Gastroesophageal sphincter (tissue), 4 donors: ENCODE measurements at places on chromosomes 12 and 14.
A peak's percentile ranks its signal among the peaks of the same experiment; 100 is the strongest.

DNA sequence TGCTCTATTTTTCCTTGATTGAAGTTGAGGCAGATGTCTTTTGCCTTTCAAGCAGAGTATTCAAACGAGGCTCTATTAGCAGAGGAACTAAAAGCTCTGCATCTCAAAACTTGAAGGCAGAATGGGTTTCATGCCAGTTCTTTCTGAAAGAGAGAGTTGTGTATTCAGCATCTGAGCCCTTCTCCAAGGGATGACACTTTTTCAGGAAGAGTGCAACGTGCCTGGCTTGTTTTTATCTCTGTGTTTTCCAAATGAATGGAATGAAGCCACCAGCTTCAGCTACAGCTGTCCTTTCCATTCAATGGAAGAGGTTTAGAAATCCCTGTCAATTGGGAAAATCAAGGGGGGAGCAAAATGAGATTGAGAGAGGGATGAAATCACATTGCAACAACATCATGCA is 14.6 kb downstream of the BEST3 start:
- no peak for ATAC-seq

GRCh38 chr14:24308342-24309124 is 756 bp upstream of the CIDEB start:
- ATAC-seq: no peak

DNA sequence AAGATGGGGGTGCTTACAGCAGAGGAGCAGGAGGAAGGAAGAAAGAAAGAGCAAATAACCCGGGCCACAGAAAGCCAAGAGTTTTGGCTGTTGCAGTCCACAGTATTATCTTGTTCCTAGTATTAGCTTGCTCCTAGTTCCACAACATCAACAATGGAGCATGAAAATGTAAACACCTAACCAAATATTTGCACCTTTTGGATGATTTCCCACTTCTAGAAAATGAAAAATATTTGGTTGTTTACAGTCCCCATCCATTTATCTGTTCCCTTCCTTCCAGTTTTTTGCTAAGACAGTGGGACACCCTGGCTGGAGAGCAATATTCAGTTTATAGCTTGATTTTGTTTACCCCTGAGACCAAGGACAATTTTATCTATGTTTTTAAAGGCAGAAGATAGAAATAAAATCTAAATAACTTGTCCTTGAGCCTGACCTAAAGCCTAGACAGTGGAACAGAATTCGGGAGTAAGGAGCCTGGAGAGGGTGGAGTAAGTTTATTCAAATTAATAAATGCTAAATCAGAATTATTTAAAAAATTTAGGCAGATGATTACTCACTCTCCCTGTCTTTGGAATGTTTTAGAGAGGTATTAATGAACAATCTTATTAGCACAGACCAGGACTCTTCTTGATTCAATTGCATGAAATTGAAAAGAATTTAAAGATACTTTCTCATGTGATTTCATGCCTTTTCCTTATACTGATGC is 51.6 kb downstream of the RESF1 start:
- ATAC-seq: no peak

DNA sequence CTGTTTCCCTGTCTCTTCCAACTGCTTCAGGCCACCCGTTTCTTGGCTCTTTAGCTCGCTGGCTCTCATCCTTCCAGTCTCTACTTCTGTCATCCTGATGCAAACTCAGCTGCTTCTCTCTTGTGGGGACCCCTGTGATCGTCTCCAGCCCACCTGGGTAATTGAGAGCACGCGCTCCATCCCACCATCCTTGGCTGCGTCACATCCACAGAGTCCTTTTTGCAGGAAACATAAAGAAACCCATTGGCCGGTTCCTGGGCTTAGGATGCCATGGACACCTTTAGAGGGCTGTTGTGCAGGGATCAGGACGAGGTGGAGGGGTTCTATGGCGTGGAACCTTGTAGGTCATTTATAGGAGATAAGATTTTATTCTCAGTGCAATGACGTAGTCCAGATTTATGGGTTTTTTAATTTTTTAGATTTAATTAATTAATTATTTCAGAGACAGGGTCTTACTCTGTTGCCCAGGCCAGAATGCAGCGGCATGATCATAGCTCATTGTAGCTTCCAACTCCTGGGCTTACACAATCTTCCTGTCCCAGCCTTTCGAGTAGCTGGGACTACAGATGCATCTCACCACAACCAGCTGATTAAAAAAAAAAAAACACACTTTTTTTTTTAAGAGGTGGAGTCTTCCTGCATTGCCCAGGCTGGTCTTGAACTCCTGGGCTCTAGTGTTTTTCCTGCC is 82.6 kb downstream of the CCDC92 start:
- ATAC-seq: no peak

DNA sequence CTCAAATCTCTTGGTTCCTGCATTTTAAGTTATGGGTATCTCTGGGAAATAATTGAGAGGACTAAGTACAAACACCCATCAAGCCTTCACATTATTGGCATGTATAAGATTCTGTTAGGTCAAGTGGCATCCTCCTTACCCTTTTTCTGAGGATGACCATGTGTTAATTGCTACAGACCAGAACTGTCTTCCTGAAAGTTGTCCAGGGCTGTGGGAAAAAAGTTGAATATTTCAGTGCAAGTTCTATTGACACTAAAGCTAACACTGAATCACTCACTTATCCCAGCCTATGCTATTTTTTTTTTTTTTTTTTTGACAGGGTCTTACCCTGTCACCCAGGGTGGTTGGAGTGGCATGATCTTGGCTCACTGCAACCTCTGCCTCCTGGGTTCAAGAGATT is 130.1 kb upstream of the HIF1A start:
- no peak for ATAC-seq

DNA sequence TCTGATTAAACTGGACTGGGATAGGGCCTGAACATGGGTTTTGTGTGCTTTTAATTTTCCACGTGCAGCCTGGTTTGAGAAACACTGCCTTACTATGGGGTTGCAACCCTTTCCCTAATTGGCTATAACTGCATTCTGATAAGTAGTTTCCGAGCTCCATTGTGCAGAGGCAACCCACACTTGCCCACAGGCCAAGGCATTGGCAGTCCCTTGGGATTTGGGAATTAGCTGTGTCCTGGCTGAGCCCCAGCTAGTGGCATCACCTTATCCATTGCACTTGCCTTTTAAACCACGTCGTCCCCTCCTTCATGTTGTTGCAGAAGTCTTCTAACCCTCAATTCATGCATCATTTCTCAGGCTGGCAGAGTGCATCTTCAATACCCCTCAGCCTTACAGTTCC is 10.2 kb downstream of the VCPKMT start:
- ATAC-seq: no peak

- ATAC-seq: no peak
Measured at GRCh38 chr14:54785136-54785777, 117.4 kb downstream of the GCH1 start.

DNA sequence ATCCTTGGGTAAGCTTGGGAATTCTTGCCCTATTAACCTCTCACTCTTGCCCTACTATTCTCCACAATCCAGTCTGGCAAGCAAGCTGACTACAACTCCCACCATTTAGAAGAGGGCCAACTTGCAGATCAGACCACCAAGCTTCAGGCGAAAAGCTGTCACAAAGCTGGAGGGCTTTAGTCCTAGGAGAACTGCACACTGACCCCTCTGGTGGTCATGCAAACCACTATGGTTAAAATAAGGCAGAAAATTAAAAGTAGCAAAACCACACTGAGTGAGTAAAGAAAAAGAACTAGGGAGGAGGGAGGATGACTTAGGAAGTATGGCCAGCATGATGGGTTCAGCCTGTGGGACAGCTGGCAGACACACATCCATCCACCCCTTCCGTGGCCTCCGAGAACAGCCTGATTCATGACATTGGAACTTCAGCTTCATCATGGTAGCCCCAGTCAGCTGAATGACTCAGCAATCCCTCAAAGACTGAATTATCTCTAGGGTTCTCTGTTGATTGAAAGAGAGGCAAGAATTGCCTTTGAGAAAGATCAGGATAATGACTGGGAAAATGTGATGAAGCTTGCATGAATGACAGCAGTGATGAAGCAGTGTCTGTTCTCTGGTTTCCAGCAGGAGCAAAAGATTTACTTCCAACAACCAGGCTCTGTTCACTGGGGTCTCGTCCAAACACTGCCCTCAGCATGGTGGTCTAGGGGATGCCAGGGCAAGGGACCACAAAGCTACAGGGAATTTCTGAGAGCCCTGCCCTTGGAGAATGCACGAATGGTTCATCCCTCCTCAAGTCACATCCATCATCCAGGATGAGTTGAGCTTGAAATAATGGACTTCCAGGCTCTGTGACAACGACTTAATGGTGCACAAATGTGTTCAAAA is 24.4 kb downstream of the PITPNM2 start:
- ATAC-seq: peak; percentile 87

GRCh38 chr14:90440021-90440451 is 43.2 kb downstream of the CALM1 start:
- no peak for ATAC-seq

GRCh38 chr12:130053651-130054069 is 108.6 kb upstream of the FZD10 start:
- no peak for ATAC-seq

DNA sequence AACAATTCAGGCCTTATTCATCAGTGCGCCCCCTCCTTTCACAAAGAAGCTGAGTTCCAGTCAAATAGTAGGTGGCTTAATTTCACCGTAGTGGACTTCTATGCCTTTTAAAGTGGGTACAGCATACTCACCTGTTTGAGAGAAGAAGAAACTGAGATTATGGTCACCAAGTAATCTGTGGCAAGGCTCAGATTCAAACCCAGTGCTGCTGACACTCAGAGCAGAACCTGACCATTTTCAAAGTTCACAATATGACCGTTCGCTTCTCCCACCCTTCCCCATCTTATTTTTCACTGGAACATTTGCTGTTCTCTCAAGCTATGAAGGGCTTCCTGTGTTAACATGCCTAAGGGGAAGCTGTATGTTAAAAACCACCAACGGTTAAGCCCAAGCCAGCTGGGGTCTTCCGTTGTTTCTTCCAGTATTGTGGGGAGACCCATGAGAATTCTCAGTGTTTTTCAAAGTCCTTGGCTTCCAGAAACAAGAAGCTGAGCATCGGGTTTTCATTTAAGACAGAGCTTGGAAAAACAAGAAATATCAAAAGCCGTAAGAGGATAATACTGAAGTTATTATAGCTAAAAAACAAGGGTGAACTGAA is 6.1 kb upstream of the PSMA6 start:
- no peak for ATAC-seq

- ATAC-seq: no peak
Measured at GRCh38 chr14:55131370-55132137, 2.5 kb downstream of the LGALS3 start.

GRCh38 chr14:41313196-41313595 is 293.5 kb upstream of the LRFN5 start:
- no peak for ATAC-seq

- no peak for ATAC-seq
Measured at GRCh38 chr14:91146661-91147060, 32.8 kb downstream of the DGLUCY start.

- ATAC-seq: no peak
Measured at GRCh38 chr12:89762498-89763170, 54.0 kb upstream of the ATP2B1 start.

DNA sequence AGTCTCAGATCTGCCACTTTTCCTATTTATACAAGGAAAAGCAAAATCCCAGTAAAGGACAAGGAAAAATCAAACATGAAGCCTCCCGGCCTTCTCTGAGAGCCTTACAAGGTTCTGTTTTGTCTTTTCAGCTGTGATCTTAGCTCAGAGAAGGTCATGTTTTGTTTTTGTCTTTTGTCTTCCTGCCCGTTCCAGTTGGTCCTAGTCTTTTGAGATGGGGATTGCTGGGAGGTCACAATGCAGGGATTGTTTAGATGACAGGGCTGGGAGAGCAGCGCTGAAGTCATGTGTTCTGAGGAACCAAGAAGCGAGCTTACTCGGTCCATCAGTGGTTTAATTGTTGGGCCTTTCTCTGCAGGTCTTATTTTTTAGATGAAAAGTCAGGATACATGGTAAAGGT is 6.0 kb downstream of the PLEKHH1 start:
- ATAC-seq: no peak

- no peak for ATAC-seq
Measured at GRCh38 chr12:25728056-25728595, 175.0 kb upstream of the LMNTD1 start.

GRCh38 chr12:116127859-116128258 is 149.6 kb downstream of the MED13L start:
- ATAC-seq: no peak

DNA sequence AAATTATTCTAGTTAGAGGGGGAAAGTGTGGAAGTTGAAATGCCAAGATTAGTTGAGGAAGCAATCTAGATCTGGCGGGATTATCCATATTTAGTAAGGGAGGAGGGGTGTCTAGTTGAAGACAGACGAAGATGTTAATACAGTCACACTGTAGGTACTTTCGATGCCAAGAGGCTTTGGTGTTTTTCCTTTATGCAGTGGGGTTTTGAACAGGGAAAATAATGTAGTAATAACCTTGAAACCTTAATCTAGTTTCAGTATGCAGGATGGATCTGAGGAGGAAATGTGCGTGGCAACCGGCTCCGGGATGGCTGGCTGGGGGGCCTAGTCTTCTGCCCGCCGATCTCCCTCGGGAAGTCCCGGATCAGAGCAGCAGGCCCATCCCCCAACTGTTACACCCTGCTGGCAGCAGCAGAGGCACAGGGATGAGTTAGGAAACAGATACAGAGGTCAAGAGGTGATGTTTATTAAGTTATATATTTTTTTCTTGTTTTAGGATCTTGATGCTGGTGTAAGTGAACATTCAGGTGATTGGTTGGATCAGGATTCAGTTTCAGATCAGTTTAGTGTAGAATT is 27.4 kb downstream of the MDM2 start:
- no peak for ATAC-seq

- no peak for ATAC-seq
Measured at GRCh38 chr14:85564841-85565527, 35.0 kb downstream of the FLRT2 start.

DNA sequence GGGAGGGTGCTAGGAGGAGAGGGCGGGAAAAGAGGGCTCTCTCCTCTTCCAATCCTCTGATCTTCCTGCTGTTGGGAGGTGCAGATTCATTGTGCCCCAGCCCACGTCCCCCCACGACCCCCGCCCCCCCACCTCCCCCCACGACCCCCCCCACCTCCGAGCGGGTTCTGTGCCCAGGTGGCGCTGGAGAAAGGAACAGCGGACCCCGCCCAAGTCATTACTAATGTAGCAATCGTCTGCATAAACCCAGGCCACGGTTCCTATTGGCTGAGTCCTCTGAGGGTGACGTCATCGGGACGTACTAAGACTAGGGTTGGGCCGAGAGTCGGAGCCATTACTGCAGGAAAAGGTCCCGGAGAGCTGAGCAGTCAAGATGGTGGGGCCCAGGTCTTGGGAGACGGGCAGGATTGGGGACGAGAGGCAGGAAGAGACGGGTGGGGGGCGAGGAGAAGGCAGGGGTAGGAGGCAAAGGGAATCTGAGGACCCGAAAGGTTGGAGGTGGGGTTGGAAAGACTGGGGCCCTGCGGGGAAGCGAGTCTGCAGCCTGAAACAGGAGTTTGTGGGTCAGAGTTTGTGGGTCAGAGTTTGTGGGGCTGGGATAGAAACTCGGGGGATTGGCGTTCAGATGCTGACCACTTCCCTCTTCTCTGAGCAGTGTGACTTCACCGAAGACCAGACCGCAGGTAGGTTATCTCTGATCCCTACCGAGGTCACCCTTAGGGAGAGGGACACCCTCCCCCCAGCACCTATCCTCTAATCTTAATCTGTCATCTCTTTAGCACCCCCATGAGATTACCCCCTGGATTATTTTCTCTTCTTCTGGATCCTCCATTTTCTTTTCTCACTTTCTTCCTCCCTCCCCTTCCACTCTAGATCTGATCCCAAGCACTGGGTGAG is at the start of gene MYL6:
MYL6 (plus strand) TSS at position 331 of the 897 bp plus-strand sequence; CDS start at position 374, 43 bp downstream.
- ATAC-seq: peak; percentile 92

- no peak for ATAC-seq
Measured at GRCh38 chr12:84793558-84794367, 118.8 kb downstream of the SLC6A15 start.
